ENCODE measurements at places on chromosomes 1 and 21.

GRCh38 chr1:36956570-36956969 lies 77.7 kb downstream of the GRIK3 start:
- no peak for DNase-seq

DNA sequence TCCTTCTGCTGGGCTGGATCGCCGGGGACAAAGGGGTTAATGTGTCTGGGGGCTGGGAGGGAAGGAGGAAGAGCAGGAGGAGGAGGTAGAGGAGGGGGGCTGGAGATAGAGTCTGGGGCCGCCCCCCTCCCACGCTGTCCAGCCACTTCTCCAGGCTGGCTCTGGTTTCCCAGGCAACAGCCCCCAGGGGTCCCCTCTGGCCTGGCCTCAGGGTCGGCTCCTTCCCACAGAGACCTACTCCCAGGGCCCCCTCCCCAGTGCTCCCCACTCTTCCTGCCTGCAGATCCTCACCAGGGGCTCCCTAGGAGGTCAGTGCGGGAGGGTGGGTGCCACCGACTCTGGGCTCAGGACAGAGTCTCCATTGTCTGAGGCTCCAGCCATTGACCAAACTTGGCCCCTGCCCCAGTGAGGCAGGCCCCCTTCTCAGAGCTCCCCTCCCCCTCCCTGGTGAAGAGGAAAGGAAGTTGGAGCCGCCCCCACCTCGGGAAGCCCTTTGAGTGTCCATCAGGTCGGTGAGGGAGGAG lies 34.1 kb downstream of the ARHGEF10L start:
- no peak for DNase-seq

GRCh38 chr1:237583270-237583669 lies 307.5 kb downstream of the ZP4 start:
- no peak for DNase-seq

DNA sequence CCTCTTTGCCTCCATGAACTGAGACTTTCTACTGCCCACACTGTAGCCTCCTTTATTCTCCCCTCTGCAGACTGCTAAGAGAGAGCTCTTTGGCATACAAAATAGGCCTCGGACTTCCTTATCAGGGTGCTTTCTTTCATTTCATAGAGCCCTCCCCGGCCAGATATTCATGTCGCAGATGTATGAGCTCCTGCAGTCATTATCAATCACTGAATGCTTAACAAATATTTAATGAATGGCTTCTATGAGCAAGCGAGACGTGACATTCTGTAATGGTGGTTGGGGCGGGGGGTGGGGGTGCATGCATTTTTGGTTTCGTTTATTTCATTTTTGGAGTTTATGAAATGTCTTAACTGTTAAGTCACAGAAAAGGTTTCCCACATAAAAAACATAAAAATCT lies 344.8 kb upstream of the KAZN start:
- DNase-seq = no peak

DNA sequence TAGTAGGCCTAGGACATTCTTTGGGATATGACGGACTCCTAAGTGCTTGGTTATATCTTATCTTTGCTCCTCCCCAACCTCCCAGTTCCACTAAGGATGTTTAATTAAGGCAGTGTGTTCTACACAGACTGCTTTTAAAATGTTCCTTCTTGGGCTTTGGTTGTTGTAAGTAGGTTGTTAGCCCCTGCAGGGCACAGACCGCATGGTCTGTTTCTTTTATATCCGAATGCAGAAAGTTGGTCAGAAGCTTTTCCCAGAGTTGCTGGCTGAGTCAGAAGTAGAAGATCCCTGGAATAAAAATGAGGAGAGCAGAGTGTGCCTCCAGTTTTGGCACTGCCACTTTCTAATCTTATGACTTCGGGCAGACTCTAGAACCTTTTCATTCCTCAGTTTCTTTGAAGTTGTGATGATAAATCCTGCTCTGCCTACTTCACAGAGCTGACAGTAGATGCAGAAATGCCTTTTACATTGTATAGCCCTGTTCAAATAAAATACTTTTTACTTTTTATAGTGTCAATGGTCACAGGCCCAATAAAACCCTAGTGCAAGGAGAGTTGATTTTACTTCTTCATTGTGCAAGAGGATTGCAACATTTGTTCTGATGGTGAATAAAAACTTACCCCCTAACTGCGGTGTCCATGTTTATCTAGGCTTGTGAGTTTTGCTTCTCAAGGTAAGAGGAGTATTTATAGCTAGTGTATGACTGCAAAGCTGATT lies 18.4 kb downstream of the FMN2 start:
- DNase-seq = no peak

GRCh38 chr1:89608319-89608983 lies 24.5 kb upstream of the LRRC8C start:
- no peak for DNase-seq

DNA sequence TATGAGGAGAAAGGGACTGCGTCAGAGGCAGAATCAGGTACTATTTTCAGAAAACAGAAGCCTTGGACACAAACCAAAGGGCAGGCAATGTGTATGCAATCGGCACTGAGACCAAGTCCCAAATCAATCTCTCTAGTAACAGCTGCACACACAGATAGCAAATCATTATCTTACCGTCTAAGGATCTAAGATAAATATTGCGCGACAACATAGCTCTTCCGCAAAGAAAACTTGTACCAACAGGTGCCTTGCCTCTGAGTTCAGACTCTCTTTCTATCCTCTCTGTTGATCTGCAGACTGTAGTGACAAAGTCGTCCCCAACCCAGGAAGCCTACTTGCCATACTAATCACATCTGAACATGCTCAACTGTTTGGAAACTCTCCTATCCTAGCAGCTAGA lies 22.6 kb upstream of the SAMD13 start:
- DNase-seq = peak; percentile 66

GRCh38 chr1:173669491-173669941 lies at the start of gene ANKRD45:
ANKRD45 (minus strand) TSS chr1:173669851; CDS start chr1:173659418, 10,433 bp downstream.
- peak; percentile 70 for DNase-seq

DNA sequence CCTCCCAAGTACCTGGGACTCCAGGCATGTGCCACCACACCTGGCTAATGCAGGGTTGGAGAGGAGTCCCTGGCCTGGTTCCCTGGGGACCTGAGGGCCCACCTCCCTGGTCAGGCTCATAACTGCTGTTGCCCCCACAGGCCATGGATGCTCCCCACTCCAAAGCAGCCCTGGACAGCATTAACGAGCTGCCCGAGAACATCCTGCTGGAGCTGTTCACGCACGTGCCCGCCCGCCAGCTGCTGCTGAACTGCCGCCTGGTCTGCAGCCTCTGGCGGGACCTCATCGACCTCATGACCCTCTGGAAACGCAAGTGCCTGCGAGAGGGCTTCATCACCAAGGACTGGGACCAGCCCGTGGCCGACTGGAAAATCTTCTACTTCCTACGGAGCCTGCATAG lies 4.5 kb downstream of the FBXO6 start:
- no peak for DNase-seq

DNA sequence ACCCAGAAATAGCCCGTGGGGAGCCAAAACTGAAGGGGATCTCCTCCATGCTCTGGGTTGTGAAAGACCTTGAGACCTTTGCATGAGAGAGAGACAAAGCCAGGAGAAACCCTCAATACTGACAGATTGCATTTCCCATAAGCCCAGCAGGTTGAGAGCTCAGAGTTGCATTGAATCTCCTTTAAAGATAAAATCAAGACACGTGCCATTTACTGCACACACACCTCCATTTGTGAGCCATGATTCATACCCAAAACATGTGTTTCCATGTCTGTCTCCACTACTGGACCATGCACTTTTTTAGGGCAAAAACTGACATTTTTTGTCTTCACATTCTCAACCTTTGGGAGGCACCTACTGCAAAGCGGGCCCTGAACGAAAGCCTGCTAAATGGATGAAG lies 144.0 kb upstream of the NRIP1 start:
- DNase-seq = no peak

DNA sequence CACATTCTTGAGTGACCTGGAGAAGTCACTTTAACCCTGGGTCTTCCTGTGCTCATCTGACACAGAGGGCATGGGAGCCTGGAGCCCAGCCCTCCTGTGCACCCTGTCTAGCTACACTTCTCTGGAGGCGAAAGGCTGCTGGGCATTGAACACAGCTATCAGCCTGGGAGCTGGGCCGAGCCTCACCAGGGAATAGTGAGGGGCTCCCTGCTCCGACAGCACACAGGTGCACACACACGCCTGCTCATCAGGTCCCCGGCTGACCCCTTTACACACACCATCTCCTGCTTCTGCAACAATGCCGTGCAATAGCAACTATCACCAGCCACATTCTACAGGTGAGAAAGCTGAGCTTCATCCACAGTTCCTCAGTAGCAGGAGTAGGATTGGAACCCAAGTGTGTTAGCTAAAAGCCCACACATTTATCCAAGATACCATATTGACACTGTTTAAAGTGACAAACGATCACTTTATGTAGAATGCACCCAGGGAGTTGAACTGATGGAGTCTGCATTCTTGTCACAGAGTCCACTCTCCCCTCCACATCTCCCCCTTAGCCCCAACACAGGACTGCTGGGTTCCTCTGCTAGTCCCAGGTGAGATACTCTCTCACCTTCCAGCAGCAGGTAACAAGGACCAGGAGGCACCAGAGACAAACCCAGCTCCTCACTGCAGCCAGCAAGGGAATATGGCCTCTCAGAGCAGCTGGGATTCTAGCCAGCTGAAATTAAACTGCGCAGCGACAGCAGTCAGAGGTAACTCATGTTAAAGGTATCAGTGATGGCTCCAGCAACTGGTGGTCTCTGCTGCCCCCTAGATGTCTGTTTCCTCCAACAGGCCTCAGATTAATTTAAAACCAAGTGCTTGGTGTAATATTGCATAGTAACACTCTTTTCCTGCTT lies 18.3 kb upstream of the CAPN8 start:
- peak; percentile 79 for DNase-seq

DNA sequence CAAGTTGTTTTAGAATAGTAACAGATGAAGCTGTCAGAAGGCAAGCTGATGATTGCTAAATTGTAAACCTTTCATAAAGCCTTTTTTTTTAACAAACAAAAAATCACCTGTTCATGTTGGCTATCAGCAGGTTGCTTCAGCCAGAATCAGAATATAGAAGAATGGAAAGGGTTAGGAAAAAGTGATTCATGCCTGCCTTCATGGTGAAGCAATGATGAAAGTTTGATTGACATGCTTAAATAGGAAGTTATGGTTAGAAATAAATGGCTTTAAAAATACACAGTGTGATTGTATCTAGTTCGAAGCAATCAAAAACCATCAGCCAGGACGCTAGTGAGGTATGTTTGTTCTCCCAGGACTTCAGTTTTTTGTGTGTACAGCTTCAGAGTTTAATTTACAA lies 37.9 kb downstream of the GABPA start:
- peak; percentile 52 for DNase-seq

- no peak for DNase-seq
These were observed 13.0 kb upstream of the MMEL1 start for GRCh38 chr1:2645776-2646175.

DNA sequence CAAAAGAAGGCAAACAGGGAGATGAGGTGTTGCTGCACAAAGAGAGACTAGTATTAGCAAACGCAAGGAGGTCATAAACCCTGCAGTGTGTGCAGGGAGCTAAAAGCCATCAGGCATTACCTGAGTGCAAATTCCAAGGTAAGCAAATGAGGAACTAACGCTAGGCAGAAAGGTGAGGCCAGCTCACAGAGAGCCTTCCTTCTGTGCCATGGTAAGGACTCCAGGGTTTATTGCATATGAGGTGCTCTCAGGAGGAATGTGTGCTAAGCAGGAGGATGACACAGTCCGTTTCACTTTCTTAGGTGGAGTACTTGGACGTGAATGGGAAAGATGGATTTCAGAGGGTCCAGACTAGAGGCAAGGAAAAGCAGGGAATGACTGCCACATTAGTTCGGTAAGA lies 44.6 kb upstream of the MYBPHL start:
- no peak for DNase-seq

- peak; percentile 70 for DNase-seq
These were observed at the start of gene CD48 for GRCh38 chr1:160711602-160712311. CD48 (minus strand) TSS chr1:160711822; CDS start chr1:160711763, 59 bp downstream.

DNA sequence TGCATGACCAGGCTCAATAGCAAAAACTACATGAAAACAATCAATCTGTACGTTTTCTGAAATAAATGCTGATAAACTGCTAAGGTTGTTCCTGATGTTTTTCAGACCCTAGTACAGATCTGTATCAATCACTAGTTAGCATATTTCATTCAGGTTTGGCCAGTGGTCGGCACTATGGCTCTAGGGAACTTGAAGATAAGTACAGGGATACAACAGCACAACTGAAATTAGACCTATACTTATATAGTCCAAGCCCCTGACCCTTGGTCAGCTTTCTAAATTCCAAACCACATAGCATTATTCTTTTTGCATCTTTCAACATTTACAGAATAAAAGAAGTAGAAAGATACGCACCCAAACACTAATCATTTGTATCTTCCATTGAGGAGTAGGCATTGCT lies 142.7 kb downstream of the PLPPR4 start:
- DNase-seq = no peak

DNA sequence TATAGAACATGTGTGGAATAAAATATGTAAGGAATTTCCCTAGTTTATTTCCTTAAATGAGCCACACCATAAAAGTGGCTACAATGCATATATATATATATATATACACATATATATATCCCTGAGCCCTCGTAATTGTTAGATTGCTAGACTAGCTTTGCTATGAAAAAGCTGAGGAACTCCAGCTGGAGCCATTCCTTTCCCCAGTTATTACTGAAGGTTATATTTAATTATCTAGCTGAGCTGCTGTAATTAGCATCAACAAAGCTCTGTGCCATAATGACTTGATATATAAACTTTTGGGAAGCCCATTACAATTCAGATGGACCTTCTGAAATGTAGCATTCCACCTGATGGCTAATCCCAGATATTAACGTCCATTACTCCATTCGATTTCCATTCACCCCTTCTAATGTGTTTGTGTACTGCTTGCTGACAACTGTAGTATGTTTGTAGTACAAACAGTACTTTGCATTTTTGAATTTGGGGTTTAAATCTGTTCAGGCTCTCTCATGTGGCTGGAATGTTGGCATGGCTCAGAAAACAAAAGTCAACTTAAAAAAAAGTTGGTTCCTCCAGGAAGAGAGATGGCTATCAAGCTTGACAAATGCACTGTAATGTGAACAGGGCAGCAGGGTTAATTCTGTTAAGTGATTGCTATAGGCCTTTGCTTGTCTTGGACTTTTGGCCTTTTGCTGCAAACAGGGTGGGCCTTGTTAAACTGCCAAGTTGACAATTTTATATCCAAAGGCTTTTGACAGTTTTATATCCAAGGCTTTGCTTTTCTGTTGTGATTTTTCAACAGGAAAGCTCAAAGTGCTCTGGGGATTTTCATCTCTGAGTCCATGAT lies 170.0 kb downstream of the LTN1 start:
- no peak for DNase-seq

DNA sequence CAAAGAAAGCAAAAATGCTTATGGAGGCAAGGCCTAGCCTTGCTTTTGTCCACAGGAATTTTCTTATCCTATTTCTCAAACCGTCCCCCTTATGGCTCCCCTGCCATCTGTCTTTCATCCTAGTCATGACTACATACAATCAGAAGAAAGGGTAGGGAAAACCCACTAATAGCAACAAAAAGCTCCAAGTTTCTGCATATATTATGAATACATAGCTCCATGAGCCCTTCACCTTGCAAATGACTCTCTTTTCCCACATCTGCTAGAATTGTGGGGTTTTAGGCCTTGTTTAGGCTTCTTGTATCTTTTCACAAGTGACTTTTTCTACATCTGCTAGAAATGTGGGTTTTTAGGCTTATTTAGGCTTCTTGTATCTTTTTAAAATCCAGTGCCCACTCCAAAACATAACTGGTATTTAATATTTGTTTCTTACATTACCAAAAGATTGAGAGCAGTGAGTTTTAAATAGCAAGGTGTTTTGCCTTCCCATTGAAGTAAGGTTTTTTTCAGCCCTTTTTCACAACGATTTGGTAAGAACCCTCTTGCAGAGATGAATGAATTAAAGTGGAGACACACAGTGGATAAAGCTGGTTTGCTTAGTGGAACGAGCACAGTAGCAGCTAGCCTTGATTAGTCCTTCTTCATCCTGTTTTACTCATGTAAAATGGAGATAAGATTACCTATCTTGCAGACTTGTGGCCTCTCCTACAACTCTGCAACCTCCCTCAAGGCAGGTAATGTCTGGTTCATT lies 4.4 kb downstream of the GADD45A start:
- peak; percentile 51 for DNase-seq
